ENCODE measurements at places on chromosomes 11 and 22.
A peak's percentile ranks its signal among the peaks of the same experiment; 100 is the strongest.

DNA sequence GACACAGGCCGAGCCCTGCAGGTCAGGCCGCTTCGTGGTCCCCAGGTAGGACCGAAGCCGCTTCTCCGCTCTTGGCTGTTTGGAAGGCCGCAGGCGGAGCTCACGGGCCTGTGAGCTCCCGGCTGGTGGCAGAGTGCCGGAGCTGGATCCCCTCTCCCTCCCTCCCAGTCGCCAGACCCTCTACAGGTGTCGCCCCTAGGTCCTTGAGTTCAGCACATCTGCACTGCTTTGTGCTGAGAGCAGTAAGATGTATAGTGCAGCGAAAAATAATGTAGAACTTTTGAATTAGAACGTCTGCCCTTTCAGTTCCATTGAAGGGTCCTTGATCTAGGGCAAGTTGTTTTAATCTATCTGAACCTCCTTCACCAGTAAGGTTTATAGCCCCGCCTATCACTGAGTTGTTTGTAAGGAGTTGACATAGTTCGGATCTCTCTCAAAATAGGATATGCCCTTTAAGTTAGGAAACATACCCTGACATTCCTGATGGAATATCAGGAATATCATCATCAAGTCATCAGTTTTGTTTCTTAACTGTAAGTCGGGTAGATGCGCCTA is 419 bp downstream of the ANKRD49 start:
- DNase-seq = no peak

DNA sequence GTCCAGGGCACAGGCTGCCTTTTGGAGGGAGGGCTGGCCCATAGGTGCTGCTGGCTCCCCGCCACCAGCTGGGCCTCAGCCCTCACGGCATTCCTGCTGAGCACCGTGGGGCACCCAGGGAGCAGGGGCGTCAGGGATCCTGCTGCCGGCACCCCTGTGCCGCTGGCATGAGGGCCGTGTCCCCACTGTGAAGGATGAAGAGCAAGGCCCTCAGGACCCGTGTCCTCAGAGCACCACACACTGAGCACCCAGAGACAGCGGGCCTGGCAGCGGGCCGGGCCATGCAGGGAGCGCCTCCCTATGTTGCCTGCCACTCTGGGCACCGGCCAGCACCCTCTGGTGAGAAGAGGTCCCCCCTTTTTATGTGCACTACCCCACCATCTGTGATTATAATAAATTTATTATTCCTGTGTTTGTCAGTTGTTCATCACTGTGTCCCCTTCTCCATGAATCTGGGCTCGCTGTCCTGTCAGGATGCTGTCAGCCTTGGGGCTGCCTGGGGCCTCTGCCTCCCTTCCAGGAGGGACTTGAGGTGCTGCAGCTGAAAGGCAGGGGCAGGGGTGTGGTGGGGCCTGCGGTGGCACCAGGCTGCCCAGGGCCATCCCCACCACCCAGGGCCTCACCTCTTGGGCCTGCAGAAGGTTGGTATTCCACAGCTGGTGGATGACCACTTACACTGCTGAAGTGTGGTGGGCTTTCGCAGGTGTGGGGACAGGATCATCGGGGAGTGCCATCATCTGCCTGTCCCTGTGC is 80.0 kb downstream of the MED15 start:
- no peak for DNase-seq

- DNase-seq = no peak
Observed at GRCh38 chr11:63855975-63856374, 17.1 kb downstream of the MARK2 start.

GRCh38 chr11:35146074-35146521 is 7.1 kb downstream of the CD44 start:
- DNase-seq = no peak

DNA sequence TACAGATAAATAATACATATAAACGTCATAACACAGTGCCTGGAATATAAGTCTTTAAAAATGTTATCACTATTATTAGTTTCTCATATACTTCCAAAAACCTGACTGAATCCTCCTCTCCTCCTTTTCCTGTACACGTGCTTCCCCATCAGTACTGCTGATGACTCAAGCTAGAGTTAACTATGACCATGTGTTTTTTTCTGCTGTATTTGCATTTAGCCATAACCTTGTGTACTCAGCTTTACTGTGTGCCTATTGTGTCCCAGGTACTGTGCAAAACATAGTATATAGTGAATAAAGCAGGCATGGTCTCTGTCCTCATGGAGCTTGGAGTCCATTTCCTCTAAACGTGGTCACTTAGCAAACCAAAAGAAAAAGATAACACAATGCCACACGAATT is 56.5 kb upstream of the ARHGAP32 start:
- no peak for DNase-seq

DNA sequence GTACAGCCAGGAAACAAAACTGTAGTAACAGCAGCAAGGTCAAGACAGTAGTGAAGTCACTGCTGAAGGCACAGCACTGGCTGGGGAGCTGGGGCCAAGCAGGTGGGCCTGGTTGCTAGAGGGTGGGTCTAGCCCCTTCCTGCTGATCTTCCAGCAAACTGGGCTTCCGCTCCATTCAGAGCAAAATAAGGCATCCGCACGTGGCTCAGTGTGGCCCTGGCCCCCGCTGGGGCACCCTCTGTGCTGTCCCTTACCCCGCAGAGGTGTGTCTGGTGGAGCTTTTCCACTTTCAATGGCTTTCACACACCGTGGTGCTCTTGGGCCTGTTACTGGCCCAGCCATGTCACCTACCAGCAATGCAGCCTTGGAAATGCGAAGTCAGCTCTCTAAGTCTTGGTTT is 162.4 kb upstream of the B3GAT1 start:
- no peak for DNase-seq

DNA sequence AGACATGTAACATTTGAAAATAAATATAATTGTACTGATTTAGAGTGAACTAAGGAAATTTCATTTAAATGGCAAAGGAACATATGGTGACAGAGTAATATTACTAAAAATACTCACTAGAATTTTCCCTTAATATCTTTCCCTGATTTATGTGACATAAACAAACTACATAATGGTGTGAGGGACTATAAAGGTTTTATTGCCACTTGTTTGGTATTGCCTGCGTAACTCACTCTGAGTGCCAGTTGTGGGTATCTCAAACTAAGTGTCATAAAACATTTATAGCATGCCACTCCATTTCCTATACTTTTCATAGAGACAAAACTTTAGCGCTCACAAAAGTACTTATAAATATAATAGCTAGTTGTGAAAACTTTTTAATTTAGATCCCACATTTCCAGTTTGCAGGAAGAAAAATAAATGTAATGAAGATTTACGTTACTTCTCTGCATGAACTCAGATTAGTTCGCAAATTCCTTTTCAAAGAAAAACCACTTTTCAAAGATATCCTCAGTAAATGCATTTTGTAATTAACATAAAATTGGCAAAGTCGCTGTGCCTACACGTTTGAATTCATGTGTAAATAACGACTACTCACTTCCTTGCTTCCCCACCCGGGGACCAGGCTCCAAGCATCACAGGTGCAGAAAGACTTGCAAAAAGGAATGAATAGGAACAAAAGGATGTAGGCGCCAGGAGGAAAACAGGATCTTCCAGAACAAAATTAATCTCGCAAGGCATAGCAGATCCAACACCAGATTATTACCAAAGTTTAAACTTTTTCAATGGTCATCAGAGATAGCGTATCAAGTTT is 1.6 kb upstream of the QSER1 start:
- no peak for DNase-seq

GRCh38 chr22:41445129-41446056 is 1.2 kb downstream of the TOB2 start:
- DNase-seq = no peak

DNA sequence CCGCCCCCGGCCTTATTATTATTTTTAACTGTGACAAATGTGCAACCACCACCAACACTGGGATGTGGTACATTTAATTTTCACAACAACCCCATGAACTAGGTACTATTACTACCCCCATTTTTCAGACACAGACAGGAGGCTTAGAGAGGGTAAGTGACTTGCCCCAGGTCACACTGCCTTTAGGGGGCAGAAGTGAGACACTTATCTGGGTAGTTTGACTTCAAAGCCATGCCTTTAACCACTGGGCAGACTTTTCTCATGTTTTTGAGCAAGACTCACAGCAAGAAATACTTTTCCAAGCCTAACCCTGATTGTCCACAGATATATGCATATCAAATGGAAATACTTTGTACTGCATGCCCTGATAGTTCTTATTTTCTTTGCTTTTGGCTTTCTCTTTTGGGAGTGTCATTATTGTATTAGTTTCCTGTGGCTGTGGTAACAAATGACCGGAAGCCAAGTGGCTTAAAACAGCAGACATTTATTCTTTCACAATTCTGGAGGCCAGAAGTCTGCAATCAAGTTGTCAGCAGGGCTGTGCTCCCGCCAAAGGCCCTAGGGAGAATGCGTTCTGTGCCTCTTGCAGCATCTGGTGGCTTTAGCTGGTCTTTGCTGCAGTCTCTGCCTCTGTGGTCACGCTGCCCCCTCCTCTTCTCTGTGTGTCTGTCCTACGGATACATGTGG is 110.8 kb downstream of the GRIK4 start:
- peak; percentile 32 for DNase-seq

DNA sequence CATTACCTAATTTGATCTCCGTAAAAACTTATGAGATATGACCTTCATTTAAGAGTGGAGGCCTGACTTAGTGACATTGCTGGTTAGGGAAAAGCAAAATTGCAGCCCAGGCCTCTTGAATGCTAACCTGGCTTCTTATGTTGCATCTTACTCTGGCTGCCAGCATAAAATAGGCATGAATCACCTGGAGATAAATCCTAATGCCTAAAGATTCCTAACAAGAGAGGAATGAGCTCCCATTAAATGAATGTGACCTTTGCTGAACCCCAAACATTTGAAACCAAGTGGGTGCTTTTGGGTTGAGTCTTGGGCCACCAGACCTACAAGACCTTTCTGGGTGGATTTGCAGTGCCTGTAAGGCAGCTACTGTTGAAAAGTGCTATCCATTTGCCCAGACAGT is 1145.6 kb upstream of the TENM4 start:
- DNase-seq = no peak

GRCh38 chr22:28899199-28899853 is 16.0 kb downstream of the ZNRF3 start:
- DNase-seq = no peak

DNA sequence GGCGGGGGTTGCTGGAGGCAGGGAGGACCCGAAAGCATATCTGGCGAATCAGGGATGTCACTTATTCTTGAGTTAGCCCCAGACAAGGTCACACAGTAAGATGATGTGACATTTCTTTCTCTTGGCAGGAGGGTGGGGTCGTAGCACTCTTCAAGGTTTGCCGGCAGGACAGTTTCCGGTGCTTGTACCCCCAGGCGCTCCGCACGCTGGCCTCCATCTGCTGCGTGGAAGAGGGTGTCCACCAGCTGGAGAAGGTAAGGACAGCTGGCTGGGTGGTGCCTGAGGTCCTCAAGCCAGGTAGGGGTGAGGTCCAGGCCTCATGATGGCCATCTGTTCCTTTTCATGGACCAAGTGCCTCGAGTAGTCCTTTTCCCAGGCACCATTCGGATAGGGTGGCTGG is 86.0 kb downstream of the INSC start:
- no peak for DNase-seq

GRCh38 chr22:29359469-29359868 is 28.9 kb downstream of the AP1B1 start:
- DNase-seq = peak; percentile 20

DNA sequence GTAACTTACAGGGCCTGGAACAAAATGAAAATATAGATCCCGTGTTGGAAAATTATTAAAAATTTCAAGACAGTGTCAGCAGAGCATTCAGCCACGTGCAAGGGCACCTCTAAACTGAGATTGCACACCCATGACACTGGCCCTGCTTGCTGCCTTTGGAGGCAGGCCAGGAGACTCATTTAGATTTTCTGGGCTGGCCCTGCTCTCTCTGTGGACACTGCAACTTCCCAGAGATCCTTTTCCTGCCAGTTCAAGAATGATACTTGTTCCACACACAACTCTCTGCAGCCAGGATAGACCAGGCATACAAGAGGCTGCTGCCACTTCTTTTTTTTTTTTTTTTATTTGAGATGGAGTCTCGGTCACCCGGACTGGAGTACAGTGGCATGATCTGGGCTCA is 56.7 kb upstream of the PTPRJ start:
- no peak for DNase-seq

GRCh38 chr11:114308689-114309089 is 12.5 kb downstream of the NNMT start:
- no peak for DNase-seq

DNA sequence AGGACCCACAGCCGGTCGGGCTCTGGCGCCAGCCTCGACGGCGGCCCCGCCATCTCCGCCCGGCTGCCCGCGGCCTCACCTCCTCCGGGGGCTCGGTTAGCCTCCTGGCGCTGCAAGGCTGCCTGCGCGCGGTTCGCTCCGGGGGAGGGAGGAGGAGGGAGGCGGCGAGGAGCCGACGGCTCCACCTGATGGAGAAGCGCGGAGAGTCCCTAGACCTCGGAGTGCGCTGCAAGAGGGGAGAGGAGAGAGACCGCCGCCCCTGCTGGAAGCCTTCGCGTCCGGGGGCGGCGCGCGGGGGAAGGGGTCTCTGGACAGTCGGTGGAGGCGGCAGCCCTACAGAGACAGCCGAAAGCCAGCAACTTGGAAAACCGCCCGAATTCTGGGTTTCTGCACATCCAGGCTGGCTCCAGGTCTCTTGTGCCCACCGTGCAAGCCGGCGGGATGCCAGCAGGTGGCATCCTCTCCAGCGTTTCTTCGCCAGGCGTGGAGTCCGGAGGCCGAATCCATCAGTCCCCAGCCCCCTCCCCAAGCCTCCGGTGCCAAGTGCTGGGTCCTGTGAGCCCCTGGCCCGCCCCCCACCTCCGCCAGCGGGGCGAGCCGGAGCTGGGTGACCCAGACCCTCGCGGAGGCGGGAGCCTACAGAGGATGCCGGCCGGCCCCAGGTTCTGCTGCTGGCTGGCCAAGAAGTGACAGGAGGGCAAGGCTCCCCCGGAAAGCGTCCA is 2.9 kb upstream of the KIRREL3 start:
- DNase-seq = peak; percentile 35

GRCh38 chr11:57761301-57762234 is at the start of gene CTNND1:
CTNND1 (plus strand) TSS chr11:57761802; CDS start chr11:57791479, 29,677 bp downstream.
- peak; percentile 66 for DNase-seq

DNA sequence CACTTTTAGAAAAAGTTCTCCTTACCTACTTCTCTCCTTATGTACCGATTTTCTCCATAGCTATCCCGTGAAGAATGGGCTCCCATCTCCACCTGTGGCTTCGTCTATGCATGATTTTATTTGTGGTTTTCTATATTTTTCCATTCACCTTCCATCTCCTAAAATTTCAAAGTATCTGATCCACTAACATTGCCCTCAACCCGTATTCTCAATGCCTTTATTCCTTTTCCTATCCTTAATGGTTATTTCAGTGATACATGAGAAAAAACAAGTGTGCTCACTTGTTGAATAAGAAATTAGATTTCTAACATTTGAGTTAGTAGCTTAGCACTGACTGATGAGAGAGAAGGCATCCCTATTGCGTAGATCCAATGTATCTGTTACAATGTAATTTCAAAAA is 16.9 kb downstream of the CYP2R1 start:
- DNase-seq = no peak

GRCh38 chr22:32018056-32018455 is 25.0 kb upstream of the SLC5A1 start:
- no peak for DNase-seq

Data from K562 (cell line).